Nephron progenitor cell (in vitro differentiated cells): ENCODE measurements at places on chromosomes 5 and 9.

DNA sequence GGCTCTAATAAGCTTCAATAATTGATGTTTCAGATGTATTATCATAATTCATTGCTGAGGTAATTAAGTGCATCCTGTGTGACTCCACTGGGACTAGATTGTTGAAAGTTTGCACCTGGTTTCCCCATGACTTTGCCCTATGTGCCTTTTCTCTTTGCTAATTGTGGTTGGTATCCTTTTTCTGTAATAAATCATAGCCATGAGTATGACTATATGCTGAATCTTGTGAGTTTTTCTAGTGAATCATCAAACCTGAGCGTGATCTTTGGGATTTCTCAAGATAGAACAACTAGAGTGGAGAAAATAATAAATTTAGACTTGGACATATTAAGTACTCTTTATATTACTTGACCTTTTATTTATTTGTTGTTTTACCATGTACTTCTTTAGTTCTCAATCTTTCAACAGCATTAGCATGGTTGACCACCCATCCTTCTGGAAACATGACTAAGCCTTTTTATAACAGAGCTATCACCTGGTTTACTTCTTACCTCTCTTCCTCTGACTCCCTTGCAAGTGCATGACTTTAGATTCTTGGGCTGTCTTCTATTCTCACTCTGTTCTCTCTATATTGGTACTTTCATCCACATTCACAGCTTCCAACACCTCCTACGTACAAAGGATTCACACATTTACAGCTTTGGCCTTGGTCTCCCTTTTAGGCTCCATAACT, 239.6 kb upstream of the TAS2R1 start:
- DNase-seq: no peak

- DNase-seq: no peak
Observed at GRCh38 chr9:29039258-29039657, 1466.0 kb upstream of the C9orf72 start.

DNA sequence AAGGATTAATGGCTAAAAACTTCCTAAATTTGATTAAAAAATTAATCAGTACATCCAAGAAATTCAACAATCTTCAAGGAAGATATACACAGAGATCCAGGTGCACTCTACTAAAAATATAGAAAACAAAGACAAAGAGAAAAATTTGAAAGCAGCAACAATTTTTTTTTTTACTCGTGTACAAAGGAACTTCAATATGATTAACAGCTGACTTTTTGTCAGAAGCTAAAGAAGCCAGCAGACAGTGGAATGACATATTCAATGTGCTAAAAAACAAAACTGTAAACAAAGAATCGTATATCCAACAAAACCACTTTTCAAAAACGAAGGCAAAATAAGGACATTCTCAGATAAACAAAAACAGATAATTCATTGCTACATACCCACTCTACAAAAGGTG, 234.6 kb downstream of the FSTL4 start:
- no peak for DNase-seq

- DNase-seq: no peak
Observed at GRCh38 chr5:69312459-69313160, 20.0 kb downstream of the CCDC125 start.

DNA sequence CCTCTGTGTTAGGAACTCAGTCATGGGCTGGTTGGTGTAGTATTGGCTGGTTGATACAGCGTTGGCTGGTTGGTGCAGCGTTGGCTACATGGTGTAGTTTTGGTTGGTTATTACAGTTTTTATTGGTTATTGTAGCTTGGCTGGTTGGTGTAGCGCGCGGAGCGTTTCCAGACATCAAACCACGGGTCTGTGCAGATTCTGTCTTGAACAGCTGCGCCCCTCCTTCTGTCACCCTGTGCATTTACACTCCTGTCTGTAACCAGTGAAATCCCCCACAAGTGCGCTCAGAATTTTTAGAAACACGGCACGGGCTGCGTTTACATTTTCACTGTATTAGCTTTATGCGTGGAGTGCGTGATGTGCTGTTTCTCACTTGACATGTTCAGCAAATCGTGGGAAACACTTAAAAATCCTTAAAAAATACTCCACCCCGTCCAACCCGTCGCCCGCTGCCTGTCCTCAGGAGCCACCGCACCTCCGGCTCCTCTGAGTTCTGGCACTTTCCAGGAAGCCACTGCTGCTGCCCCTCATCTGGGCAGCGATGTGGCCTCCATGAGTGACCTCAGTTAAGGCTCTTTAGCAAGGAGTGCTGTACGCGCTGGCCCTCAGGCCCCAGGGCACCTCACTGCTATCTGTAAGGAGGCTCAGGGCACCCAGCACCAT, 20.8 kb downstream of the NKD2 start:
- DNase-seq: no peak

GRCh38 chr5:72377910-72378638, 57.9 kb downstream of the PTCD2 start:
- no peak for DNase-seq

GRCh38 chr9:24897826-24898225, 352.1 kb upstream of the IZUMO3 start:
- DNase-seq: no peak

GRCh38 chr5:143534761-143535154, 131.3 kb upstream of the NR3C1 start:
- DNase-seq: no peak

GRCh38 chr9:135387976-135388375, 91.6 kb upstream of the PPP1R26 start:
- no peak for DNase-seq

DNA sequence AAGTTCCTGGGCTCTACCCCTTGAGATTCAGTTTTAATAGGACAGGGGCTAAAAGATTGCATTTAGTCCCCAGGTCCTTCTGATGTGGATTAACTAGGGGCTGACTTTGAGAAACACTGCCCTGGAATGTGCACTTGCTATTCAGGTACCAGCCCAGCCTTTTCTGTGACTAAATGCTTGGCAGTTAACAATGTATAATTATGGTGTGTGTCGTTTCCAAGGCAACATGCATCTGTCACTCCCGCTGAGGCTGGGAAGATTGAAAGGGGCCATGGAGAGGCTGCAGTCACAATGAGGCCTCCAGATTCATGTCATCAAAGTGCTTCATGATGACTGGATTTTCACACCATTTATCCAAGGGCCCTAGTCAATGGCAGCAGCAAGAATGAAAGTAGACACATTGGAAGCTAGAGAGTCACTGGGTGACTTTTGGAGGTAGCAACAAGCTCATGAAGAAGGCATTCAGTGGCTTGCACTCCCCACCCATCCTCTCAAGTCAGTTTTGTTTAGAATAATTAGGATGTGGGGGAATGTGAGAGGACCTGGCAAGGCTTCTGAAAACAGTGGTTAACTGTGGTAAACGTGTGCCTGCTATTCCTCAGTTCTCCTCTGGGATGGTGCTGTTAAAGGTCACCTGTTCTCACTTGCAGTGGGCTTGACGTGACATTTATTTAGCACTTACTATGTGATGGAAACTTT, 28.3 kb downstream of the RAI14 start:
- peak; percentile 39 for DNase-seq

DNA sequence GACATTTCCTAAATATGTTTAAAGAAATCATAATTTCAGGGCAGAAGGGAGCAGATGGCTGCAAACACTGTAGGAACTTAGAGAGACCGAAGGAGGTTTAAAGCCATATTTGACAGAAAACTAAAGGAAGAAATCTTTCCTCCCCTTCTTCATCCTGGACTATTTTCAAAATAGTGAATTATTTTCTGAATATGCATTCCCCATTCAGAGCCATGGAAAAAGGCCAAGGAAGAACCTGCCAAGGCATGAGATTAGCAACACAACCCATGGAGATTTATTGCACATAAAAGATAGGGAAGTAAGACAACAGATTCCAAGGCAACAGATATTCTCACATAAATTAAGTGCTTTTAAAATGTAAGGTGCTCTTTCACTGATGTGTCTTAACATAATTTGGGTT, 233.3 kb upstream of the ADAMTS16 start:
- DNase-seq: no peak

GRCh38 chr5:57524348-57525060, 41.9 kb upstream of the ACTBL2 start:
- no peak for DNase-seq

DNA sequence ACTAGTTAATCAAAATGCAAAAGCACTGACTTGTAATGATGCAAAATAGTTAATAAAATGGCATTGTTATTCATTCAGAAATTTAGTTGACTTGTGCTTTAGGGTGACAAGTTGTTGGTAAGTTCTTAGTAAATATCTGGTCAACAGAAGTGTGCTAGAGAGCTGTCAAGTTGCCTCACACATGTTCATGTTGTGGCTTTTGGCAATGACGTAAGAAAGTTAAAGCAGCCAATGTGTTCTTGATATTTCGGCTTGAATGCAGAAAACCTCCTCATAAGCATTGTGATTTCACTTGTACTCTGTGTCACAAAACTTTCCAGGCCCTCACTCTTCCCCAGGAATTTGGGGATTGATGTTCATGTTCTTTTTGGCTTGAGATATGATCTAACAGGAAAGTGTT, 626.7 kb downstream of the PRR16 start:
- DNase-seq: no peak

DNA sequence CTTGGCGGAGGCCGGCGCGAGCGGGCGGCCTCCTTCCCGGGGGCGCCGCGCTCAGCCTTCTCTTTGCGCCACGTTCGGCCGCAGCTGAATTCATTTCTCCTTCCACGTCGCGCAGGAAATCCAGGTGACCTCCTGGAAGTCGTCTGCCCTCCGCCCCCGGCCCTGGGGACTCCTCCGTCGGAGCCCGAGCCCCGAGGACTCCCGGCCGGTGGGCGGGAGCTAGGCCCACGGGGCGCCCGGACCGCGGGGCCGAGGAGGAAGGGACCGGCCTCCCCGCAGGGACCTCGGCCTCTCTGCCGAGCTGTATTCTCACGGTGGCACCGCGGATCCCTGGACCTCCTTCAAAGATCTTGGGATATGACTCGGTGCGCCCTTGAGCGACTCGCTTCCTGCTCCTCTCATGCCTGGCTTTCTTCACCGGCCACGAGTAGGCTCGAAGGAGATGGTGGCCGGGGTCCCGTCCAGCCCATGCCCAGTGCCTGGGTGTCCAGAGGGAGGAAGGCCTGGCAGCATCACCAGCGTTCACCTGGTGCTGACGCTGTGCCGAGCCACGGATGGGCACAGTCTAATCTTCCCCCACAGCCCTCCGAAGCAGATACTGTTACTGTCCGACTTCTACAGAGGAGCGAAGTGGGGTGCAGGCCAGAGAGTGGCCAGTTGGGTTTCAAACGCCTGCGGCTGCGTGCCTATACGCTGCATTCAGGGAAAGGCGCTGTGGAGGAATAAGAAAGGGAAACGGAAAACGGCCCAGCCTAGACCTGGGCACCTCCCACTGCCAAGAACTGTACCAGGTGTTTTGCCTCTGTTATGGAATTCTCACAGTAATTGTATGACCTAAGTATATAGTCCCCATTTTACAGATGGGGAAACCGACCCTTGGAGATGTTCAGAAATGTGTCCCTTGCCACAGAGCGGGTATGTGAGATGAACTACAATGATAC, 47.3 kb downstream of the PAX5 start:
- DNase-seq: no peak

GRCh38 chr9:23243523-23243922, 582.5 kb downstream of the ELAVL2 start:
- DNase-seq: no peak

DNA sequence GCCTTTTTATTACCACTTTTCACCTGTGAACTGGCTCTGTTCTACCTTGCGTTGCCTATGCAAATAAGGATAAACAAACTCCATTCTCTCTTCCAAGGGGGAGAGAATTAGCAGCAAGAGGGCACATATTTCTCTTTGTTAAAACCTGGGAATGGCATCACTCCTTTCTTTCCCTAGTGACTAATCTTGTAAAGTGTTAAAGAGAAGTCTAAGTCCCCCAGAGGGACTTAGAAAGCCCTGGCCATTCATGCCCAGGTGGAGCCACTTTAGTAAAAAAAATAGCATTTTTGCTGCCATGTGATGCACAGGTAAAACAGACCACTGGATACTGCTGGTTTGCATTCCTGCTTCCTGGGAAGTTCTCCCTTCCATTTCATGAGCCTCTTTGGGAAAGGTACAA, 148.4 kb downstream of the MAN2A1 start:
- no peak for DNase-seq

GRCh38 chr9:75797085-75797580, 93.3 kb upstream of the PCSK5 start:
- no peak for DNase-seq

- DNase-seq: no peak
Observed at GRCh38 chr9:92680166-92681119, 10.5 kb upstream of the IPPK start.

DNA sequence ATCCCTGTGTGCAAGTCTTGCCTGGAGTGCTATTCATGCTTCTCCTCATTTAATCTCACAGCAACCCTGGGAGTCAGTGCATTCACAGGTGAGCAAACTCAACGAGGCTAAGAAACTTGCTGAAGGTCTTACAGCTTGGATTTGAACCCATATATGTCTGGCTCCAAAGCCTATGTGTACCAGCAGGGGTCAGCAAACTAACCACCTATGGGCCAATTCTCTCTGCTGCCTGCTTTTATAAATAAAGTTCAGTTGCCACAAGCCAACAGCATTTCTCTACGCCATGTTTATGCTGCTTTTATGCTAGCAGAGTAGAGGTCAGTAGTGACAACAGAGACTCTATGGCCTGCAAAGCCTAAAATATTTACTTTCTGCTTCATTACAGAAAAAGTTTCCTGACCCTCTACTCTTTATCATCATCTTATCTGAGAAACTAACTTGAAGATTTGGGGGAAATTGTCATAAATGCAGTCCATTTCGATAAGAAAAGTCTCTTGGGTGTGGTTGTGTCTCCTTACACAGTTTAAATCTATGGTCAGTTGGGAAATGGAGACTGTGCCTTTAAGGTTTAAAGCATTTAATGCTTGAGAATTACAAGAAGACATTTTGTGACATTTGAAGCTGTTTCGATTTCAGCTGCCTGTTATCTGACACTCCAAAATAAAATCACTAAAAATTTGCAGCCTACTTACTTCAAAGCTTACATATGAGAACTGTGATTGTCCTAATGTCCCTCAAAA, 137.7 kb downstream of the PRELID2 start:
- peak; percentile 5 for DNase-seq
